ENCODE measurements at places on chromosomes 4 and X. TPM values are rescaled to one million over a fixed set of nuclear protein-coding genes. Genes with fewer than 3 reads are reported as not detected.

- no peak for DNase-seq
Measured at GRCh38 chrX:29172880-29173279, 585.6 kb downstream of the IL1RAPL1 start.

- DNase-seq, result peak; percentile 81
Measured at GRCh38 chr4:7101692-7102515, 34.0 kb upstream of the GRPEL1 start.

DNA sequence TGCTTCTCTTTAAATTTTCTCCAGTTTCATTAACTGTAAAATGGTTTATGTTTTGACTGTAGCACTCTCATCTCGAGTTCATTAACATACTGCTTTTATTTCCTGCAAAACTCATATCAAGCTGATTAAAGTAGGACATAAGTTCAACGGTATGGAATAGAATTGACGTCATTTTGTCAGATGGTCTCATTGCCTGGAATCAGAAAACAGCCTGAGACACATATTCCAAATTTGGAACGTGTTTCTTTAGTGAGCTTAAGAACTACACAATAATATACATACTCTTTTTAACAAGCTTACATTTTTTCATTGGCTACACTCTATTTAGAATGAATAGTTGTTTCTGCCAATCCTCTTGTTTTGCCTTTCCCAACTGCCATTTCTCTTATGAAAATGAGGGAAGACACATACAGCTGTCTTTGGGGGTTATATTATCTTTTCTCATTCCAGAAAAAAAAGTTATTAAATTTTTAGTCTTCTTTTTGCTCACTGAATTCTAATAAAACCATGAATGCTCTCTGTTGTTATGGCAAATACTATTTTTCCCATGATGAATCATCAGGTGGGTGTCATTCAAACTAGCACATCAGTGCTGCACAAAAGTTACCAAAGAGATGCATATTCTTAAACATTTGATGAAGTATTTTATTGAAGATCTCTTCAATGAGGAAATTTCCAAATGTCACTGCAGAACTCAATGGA, 162.8 kb downstream of the GABRB1 start:
- DNase-seq, result no peak

PDE6B gene
- total RNA-seq, result 1.7 TPM

- no peak for DNase-seq
Measured at GRCh38 chrX:9873360-9873759, 87.1 kb downstream of the SHROOM2 start.

DNA sequence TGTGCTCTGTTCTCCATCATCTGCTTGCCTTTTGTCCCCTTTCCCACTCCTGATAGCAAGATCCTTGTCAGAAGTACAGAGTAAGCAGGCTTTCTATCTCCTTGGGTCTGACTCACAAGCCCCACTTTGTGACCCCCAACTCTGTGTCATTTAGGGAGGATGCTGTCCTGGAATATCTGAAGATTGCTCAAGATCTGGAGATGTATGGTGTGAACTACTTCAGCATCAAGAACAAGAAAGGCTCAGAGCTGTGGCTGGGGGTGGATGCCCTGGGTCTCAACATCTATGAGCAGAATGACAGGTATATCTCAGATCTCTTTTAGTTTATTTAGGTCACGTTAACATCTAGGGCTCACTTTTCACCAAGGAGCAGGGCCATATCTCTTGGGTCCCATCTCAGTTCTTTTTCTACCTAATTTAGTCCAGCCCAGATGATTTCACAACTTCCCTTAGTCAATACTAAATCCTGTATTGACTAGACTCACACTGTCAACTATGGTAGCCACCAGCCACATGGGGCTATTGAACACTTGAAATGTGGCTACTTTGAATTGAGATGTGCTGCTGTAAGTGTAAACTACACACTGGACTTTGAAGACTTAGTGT, 64.3 kb downstream of the MSN start:
- no peak for DNase-seq

DNA sequence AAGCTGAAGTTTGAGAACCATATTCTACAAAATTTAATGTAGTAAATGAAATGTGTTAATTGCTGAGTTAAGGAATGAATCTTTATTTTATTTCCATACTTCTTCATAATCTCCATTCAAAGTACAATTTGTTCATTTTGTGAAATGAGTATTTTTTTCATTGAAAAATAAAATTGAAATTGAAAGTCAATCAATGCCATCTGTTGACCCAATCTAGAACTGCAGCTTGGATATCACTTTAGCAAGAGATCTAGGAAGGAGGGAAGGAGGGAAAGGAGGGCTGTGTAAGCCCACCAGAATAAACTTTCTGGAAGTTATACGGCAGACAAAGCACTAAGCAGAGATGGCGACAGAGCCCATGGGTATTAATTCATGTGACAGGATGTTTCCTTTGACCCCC, 128.4 kb downstream of the ZMAT1 start:
- no peak for DNase-seq

GRCh38 chr4:127846061-127846460, 34.6 kb upstream of the PLK4 start:
- DNase-seq, result no peak

- DNase-seq, result peak; percentile 64
Measured at GRCh38 chr4:819401-820229, 6.3 kb downstream of the CPLX1 start.

DNA sequence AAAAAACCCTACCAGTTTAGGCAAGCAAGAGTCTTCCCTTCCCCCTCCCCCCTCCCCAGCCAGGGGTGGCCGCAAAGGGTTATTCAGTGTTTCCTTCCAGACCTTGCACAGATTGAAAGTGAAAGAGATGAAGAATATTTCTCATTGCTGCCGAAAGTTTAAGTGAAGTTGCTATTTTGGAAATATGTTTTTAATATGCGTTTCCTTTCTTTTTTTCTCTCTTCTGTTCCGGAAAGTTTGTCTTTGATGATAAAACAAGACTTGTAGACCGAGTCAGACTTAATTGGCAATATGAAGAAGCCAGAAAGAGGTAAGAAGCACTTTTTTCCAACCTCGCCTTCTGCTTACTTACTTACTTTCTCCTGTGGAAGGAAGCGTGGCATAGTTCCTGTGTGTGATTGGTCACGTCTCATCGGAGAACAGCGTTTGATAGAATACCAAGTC, 58.5 kb upstream of the CLCN4 start:
- no peak for DNase-seq

DNA sequence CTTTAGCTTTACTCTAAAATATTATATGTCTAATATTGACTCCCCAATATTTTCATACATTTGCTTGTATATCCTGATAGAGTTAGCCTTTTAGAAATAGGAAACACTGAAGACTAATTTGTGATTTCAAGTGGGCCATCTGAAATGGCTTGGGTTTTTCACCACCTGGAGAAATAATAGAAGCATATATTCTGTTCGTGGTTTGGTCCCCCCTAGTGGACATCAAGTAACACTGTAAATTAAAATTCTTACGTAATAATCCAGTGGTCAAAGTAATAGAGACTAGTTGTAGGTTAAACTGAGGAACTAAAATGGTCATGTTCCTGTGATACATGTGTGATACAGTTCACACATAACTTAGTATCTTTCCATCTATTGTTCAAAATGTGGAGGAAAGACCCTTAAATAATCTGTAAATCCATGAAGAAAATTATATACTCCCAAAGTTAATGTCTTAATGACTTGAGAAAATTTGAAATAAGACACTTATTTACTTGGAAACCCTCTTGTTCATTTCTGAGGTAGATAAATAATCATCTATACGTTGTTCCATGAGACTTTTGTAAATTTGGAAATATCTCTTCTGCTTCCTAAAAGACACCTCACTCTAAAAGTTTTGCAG, 79.8 kb upstream of the SMARCAD1 start:
- no peak for DNase-seq

HAND2 gene
- total RNA-seq, result 151 TPM

- no peak for DNase-seq
Measured at GRCh38 chr4:153322791-153323190, 21.7 kb upstream of the MND1 start.

DNA sequence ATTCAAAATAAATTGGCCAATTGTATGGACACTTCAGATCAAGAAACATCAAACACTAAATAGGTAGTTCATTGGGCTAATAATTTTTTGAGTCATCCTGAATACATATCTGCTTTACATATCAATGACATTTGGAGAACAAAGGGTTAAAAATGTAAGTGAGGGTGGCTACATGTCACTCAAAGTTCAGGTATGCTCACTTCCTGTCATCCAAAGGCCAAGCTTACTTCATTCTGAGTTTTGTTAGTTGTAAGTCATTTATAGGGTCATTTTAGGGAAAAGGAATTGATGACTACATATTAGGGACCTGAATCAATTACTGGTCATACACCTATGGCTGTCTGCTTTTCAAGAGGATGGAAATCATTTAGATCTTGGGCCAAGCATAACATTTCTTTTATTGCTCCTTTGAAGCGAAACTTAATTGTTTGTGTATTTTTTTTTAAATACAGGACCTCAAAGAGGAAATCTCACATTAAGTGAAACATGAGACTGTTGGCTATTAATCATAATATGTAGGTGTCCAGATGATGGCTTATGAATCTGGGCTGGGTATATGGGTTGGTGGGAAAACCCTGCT, 119.2 kb upstream of the LEF1 start:
- DNase-seq, result no peak

TIMM8A gene
- 20.8 TPM for total RNA-seq

CT45A2 gene
- total RNA-seq, result not detected

SHROOM4 gene
- total RNA-seq, result 10.8 TPM

DNA sequence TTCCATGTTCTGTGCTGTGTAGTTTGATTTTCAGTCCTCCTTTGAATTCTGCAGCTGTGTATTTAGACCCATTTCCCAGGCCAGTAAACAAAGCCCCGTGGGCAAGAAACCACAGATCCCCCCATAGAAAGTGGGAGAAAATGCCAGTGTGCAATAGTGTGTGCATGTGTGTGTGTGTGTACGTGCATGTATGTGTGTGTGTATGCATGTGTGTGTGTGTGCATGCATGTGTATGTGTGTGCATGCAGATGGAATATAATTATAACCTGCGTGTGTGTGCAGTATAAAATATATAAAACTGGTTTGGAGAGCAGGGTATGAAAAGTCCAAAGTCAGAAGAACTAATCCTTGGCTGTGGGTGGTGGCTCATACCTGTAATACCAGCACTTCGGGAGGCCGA, 5.2 kb upstream of the CD99 start:
- no peak for DNase-seq

DNA sequence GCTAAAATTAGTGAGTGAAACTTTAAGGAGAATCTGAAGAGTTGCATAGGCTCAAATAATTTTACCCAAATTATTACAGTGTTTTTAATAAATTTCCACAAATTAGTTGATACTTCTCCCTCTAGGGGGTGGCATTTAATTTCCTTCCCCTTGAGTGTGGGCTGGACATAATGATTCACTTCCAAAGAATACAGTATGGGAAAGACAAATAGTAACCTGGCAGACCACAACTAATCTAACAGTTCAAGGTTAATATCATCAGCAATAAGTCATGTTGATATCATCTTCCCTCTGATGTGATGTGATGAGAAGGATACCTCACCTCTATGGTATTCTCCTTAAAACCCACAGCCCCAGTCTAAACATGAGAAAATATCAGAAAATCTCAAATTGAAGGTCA, 15.5 kb downstream of the PFKFB1 start:
- DNase-seq, result no peak

GRCh38 chr4:12958436-12958835, 525.7 kb downstream of the RAB28 start:
- DNase-seq, result no peak

GRCh38 chr4:84644087-84644486, 61.2 kb downstream of the CDS1 start:
- DNase-seq, result no peak

STOX2 gene
- total RNA-seq, result 9.9 TPM

- DNase-seq, result no peak
Measured at GRCh38 chr4:106930522-106930921, 105.6 kb downstream of the DKK2 start.

GRCh38 chr4:150983851-150984250, 31.2 kb downstream of the LRBA start:
- DNase-seq, result no peak

- no peak for DNase-seq
Measured at GRCh38 chrX:8981723-8982122, 52.2 kb downstream of the FAM9B start.

GPR50 gene
- total RNA-seq, result not detected

SPATA4 gene
- not detected for total RNA-seq

- DNase-seq, result peak; percentile 80
Measured at GRCh38 chr4:15003401-15003890, 1.2 kb downstream of the CPEB2 start.

DNA sequence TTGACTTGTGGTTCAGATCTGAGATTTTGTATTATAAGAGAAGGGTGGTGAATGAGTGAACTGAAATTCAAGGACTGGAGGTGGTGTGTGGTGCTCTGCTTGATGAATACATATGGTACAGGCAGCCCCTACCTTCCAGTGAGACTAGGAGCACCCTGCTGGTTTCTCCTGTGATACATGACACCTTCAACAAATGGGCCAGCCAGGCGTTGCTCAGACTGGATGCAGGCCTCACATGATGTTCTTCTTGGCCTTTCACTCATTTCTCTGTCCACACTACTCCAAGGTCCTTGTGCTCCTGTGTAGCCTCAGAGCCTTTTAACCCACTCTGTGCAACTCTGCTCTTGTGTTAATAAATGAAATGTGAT, 67.2 kb downstream of the FNIP2 start:
- no peak for DNase-seq

- DNase-seq, result no peak
Measured at GRCh38 chr4:149795256-149795655, 20.4 kb downstream of the IQCM start.

PAK3 gene
- 0.60 TPM for total RNA-seq

IQSEC2 gene
- total RNA-seq, result 11.6 TPM

HSD17B13 gene
- total RNA-seq, result 0.22 TPM

AREG gene
- 1.4 TPM for total RNA-seq

- no peak for DNase-seq
Measured at GRCh38 chr4:26073886-26074560, 160.0 kb downstream of the SMIM20 start.

CENPVL1 gene
- not detected for total RNA-seq

MAP3K15 gene
- total RNA-seq, result not detected

DNA sequence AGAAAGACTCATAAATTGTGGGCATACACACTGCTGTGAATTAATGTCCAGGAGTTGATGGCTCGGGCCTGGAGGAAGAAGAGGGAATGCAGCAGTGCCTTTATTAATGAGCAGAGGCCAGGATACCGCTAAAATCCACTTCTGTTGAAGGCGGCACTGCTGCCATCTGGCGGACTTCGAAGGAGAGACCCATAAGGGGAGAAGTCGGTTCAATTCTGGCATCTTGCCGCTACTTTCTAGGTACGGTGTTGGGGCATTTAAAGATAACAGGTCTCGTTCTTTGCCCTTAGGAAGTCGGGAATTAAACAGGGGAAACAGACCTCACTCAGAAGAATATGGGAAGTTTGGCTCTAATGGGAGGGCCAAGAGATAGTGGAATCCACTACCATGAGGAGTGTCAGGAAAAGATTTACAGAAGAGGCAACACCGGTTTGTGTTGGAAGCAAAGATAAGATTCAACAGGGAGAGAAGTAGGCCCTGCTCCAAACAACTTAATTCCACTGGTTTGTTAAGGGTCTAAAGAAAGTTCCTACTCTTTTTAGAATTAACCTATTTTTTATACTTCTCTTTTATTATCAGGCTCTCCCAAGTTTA, 133.6 kb upstream of the GIMD1 start:
- no peak for DNase-seq

TACR3 gene
- total RNA-seq, result not detected

GRCh38 chrX:41353985-41354384, 20.0 kb downstream of the DDX3X start:
- no peak for DNase-seq

ANOS1 gene
- total RNA-seq, result 4.9 TPM

GRCh38 chr4:76011700-76012387, 4.5 kb upstream of the CXCL9 start:
- DNase-seq, result peak; percentile 52
